ENCODE measurements at places on chromosomes 6 and 20.

DNA sequence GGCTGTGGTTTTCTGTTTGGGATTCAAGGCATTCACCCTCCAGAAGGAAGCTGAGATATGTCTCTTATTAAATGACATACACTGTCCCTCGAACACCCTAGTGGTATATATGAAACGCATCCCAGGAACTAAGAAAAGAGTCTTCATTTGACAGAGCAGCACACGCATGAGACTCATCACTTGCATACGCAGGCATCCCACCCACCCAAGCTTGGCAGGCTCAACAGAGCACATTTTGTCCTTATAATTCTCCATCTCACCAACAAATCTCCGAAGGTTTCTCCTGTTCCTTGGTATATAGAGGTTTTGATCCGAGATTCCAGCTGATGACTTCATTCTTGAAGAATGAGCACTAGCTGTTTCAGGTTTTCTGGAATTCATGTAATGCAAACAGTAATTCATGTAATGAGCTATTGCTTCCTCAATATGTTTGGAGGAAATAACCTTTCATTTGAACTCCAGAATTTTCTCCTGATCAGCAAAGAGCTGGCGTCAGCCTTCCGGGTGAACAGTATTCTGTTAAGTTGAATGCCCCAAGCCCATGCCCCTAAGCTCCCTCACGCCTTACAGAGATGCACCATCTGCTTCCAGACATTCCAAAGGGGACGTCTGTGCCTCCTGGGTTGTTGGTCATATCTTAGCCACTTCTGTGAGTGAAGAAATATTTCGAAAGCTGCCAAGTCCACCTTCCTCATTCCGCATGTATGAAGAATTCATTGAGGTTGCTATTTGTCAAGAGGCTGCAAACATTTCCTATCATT is 66.0 kb upstream of the CDH4 start:
- peak; percentile 90 for DNase-seq

DNA sequence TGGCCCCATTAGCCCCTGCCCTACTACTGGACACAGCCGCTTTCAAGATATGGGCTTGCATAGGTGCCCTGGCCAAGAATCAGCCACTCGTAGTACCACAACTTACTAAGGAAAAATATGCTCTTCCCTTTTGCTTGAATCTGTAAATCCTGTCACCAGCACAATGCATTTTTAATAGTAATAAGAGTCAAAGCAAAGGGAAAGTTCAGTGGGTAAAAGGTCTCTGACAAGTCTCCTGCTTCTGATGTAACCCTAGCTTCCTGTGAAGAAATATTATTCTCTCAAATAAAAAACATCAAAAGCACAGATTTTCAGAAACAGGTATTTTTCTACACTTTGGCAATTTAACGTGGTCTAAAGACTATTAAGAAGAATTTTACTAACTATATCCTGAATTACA is 373.8 kb downstream of the GJA1 start:
- no peak for DNase-seq

DNA sequence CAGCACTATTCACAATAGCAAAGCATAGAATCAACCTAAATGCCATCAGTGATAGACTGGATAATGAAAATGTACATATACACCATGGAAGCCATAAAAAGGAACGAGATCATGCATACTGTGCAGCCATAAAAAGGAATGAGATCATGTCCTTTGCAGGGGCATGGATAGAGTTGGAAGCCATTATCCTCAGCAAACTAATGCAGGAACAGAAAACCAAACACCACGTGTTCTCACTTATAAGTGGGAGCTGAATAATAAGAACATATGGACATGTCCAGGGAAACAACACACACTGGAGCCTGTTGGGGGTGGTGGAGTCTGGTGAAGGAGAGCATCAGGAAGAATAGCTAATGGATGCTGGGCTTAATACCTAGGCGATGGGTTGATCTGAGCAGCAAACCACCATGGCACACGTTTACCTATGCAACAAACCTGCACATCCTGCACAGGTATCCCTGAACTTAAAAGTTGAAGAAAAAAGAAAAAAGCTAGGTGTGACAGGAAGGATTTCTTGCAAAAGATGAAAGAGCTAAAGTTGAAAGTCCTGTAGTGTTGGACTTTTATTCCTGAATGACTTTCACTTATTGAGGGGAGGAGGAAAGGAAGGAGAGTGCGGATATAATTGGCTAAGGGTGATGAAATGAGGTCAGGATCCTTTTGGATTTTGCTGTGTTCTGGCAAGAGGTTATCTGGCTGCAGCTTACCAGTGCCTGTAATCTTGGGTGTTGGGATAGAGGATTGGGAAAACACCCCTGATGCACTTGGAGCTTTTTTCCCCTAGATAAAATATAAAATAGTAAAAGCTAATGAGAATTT is 8.5 kb downstream of the TRMT11 start:
- DNase-seq: no peak

GRCh38 chr6:43368259-43369160 is 937 bp downstream of the ZNF318 start:
- DNase-seq: peak; percentile 51

All from RWPE1 (cell line).